T-helper 9 cell (primary cell): ENCODE measurements at places on chromosomes 11 and 22.

DNA sequence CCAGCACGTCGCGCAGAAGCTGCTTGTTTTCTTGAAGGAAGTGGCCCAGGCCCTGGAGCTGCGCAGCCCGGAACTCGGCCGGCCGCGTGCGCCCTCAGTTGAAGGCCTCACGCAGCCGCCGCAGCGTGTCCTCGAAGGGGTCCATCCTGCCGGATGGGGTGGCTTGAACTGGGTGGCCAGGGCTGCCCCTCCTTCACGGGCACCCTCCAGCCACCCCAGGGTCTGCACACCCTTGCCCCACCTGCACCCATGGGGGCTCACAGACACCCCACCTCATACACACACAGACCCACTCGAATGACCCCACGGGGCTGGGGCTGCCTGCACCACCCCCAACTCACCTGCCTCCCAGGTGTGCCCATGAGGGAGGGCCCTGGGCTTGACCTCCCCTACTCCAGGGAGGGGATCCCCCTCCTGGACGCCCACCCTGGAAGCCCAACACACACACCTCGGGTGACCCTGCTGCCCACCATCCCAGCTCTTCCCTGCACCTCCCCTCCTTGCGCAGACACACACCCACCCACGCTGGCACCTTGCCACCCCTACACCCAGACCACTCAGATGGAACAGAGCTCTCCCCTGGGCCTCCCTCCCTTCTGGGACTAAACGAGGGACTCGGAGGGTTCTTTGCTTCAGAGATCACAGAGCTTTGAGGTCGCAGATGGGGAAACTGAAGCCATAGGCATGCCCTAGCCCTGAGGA lies 6.8 kb downstream of the ALDH3B2 start:
- DNase-seq, result no peak

- no peak for DNase-seq
Measured at GRCh38 chr22:38953577-38954413, 3.6 kb upstream of the APOBEC3A start.

GRCh38 chr11:120089036-120090001 lies 48.6 kb downstream of the TRIM29 start:
- DNase-seq, result no peak

DNA sequence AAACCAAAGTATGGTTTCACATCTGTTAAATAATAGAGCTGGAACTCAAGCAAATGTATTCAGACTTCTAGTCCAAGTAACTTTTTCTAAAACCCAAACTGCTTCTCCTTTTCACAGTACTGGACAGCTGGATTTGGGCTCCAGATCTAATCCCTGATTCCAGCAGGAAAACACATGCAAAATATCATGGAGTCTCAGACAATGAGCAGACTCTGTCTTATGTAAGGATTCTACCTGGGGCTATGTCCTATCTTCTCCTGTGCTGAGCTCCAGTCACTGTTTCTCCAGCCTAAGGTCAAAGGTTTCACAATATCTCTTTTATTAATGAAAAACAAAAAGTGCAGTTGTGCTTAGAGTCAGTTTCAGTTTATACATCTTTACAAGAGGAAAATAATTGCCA lies 83.2 kb upstream of the EED start:
- DNase-seq, result no peak

DNA sequence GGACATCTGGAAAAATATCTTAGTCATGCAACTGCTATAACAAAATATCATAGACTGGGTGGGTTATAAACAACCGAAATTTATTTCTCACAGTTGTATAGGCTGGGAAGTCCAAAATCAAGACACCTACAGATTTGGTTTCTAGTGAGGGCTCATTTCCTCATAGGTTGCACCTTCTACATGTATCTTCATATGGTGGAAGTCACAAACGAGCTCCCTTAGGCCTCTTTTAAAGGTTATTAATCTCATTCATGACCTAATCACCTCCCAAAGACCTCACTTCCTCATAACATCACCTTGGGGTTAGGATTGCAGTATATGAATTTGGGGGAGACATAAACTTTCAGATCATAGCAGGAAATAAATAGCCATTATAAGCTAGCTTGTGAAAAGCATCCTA lies 85.2 kb downstream of the INTS4 start:
- DNase-seq, result no peak

- DNase-seq, result no peak
Measured at GRCh38 chr22:26570115-26570514, 19.8 kb downstream of the TPST2 start.

DNA sequence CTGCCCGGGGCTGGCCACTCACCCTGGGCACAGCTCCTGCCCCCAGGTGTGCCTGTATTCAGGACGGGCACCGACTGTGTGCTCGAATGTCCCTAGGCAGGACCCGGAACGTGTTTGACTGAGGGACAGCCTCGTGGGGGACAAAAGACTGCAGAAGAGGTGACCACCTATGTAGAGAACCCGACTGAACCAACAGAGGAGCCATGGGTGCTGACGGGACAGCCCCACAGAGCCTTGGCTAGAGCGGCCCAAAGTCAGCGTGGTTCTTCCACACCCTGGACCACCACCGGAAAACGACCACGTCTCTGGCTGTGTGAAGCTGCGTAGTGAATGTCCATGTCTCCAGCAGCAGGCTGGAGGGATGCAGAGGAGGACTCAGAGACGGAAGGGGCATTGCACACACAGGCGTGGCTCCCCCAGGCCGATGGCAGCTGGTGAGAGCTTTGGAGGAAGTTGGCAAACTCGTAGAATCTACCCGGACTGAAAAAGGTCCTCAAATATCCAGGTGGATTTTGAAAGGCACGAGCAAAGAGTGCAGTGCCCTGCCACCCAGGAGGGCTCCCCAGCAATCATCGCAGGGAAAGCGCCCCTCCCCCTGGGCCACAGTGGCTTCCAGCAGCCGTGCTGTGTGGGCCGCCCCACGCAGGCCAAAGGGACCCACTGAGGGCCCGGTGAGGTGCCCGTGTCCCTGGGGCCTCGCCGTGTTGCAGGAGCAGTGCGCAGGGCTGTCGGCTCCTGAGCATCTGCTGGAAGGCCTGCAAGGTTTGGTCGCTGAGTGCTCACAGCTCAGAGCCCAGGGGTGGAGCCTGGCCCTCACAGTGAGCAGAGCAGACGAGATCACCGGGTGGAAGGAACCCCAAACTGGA lies 17.5 kb upstream of the MUC5B start:
- DNase-seq, result no peak

- DNase-seq, result no peak
Measured at GRCh38 chr11:86737737-86738136, 62.6 kb upstream of the PRSS23 start.

DNA sequence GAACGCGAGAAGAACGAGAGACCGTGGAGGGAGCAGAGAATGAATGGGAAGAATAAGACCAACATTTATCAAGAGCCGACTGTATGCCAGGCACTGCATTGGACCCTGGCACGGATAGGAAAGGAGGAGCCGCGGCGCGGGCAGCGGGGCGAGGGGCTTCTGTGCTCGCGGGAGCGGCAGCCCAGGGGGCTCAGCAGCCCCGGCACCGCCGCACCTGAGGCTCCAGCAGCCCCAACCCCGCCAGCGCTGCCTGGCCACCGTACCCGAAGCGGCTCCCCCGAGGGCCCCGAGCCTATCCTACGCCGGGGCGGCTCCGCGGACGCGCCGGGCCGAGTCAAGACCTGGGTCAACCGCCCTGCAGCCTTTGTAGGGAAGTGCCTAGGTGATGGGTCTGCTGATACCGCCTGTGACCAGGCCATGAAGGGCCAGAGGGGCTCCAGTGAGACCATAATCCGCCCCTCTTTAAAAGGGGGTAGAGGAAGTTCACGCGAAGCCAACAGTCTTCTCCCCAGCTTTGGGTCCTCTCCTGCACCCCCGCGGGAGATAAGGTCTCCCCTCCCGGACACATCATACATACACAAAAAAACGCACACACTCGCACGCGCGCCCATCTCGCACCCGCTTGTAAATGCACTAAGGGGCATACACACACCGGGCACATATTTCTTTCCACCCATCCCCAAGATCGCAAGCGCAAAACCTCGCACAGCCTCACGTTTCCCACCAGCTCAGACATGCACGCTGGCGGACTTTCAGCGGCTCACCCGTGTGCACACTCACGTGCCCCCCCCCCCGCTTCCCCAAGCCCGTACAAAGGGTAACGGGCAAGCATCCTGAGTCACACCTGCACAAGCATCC lies 935 bp upstream of the RTN4RL2 start:
- DNase-seq, result no peak

DNA sequence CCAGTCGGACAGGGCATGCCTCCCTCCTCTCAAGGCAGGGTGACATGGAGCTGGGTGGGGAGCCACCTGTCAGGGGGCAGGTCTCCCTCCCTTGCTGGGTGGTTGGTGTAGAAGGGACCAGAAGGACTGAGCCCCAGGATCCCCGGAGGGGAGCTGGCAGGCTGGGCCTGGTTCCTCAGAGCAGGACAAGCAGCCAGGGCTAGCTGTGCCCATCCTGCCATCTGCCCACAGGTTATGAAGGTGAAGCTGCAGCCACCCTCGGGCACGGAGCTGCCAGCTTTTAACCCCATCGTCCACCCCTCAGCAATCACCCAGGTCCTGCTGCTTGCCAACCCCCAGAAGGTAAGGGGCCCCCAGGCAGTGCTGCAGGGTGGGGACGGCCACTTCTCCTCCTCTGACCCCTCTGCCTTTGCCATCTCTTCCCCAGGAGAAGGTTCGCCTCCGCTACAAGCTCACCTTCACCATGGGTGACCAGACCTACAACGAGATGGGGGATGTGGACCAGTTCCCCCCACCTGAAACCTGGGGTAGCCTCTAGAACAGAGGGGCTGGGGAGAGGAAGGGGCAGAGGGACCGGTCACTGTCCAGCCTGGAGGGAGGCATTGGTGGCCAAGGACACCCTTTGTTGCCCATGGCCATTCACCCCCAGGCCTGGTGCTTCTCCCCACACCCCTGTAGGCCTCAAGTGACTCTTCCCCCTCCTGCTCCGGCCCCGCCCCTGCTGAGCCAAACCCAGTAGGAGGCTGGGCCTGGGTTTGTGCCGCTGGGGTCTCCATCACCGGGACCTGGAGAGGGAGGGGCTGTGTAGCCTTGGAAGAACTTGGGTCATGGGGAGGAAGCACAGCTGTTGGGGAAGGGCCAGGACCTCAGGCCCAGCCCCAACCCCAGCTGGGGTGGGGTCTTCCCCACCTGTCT lies 7.0 kb upstream of the SH3BP1 start:
- DNase-seq, result no peak

- DNase-seq, result no peak
Measured at GRCh38 chr11:117627259-117627658, 169.8 kb downstream of the DSCAML1 start.

- DNase-seq, result no peak
Measured at GRCh38 chr22:44245438-44245837, 64.7 kb downstream of the PARVG start.

DNA sequence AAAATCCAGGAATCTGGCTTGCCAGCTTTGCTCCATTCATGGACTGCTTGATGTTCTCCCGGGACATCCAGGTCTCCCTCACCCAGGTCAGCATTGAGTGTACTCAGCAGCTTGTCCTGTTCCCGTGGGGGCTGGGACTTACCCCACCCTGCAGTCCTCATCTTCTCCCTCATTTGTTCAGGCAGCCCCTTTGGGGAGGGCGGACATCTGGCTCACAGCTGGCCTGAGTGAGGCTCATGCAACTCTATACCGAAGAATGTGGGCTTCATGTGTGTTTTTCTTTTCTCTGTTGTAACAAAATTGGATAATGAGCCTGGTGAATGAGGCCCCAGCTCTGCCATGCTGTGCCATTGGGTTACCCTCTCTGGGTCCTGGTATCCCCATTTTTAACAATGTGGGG lies 227.7 kb upstream of the TENM4 start:
- no peak for DNase-seq
